Kidney (tissue), 22 donors: ENCODE measurements at places on chromosomes 16 and 17. TPM values are rescaled to one million over a fixed set of nuclear protein-coding genes. Genes with fewer than 3 reads are reported as not detected.

GPR139 gene
- not detected for total RNA-seq

CLEC18B gene
- total RNA-seq: 5.3 TPM

PRDM7 gene
- not detected for total RNA-seq

CACNG3 gene
- not detected for total RNA-seq

C1QTNF8 gene
- total RNA-seq: not detected

CCL22 gene
- total RNA-seq: 1.3 TPM

MEOX1 gene
- 1.4 TPM for total RNA-seq

MYLK3 gene
- total RNA-seq: 0.31 TPM

DNA sequence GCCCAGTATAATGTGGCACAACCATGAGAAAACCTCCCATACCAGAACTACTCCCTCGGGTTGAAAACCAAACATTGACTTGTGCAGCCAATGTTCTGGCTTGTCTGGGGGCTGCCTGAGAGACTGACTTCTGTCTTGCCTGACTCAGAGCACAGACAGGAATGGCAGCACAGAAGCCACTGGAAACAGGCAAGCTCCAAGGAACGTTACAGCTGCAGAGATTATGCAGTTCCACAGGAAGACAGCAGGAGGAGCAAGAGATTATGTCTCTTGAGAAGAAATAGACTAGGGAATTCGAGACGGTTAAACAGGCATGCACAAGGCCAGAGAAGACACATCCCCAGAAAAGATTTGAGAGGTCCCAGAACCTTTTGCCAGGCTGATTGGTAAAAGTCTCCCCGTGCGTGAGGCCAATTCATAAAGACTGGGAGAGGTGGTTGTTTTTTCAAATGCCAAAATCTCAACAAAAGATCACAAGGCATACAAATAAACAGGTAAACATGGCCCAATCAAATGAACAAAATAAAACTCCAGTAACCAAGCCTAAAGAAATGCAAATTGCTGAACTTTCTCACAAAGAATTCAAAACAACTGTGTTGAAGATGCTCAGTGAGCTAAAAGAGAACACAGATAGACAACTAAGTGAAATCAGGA is 90.6 kb upstream of the CDH5 start:
- no peaks in the 10 kb centered on the region for H3K4me1 ChIP-seq
- no peak overlapping the region for H3K4me3 ChIP-seq
- DNase-seq: no peak

DNA sequence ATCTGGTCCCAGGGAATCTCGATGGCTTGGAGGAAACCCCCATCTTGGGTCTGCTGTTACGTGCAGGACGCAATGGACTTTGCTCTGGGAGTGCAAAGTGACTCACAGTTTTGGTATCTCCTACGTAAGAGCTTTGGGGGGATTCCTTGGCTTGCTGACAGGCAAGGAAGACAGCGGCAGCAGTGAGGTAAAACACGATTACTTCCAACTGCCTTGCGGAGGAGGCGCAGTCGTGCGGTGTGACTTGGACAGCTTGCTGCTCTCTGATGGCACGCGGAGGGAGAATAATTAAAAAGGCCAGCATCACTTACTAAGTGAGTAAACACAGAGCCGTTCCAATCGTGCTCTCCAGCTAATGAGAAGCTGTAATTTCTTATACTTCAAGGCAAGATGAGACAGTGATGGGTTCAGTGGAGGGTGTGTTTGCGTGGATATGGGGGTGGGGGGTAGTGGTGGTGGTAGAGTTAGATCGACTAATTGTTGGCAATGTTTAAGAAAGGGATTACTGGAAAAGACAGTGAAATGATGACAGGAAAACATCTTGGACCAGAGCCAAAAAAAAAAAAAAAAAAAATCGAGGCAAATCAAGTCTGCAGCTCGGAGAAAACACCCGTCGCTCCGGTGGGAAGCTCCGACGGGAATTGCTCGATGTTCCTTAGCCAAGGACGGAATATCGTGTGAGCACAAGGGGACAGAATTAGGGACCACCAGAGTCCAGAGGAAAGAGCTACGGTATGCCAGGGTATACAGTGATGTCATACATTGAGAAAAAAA is 184.8 kb upstream of the ZFHX3 start:
- H3K36me3 ChIP-seq: no peaks in the 10 kb centered on the region
- no peaks in the 10 kb centered on the region for H3K4me1 ChIP-seq
- no peaks in the 10 kb centered on the region for H3K27me3 ChIP-seq

GRCh38 chr16:52680993-52681392 is 134.1 kb upstream of the TOX3 start:
- no peak overlapping the region for H3K27ac ChIP-seq
- no peak overlapping the region for H3K4me3 ChIP-seq
- no peaks in the 10 kb centered on the region for H3K36me3 ChIP-seq
- no peaks in the 10 kb centered on the region for H3K4me1 ChIP-seq

DNA sequence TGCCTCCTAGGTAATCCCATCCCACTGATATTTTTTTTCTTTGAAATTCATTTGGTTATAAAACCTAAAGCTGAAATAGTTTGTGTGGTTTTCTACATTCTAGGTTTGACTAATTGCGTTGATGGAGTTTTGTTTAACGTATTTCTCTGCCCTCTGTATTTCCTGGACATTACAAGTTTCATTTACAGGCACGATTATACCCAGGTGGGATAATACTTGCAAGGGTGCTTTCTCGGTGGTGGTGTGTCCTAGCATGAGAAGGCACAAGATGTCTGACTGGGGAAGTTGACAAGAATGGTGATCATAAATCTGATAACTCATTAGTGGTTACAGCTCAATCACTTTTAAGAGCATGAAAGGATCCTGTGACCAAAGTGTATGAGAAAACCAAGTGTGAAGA is 45.0 kb downstream of the DYNLRB2 start:
- H3K27ac ChIP-seq: no peak overlapping the region
- peak; percentile 8 for DNase-seq
- no peaks in the 10 kb centered on the region for H3K27me3 ChIP-seq
- H3K36me3 ChIP-seq: no peaks in the 10 kb centered on the region
- H3K4me3 ChIP-seq: no peak overlapping the region

- H3K36me3 ChIP-seq: peaks cover 6% of the 10 kb centered on the region
- no peak for DNase-seq
- H3K27me3 ChIP-seq: no peaks in the 10 kb centered on the region
- no peak overlapping the region for H3K4me3 ChIP-seq
Measured at GRCh38 chr16:89510526-89510925, 2.3 kb downstream of the SPG7 start.

GRCh38 chr16:15457958-15458357 is 23.6 kb downstream of the BMERB1 start:
- no peak for DNase-seq
- no peak overlapping the region for H3K4me3 ChIP-seq
- no peaks in the 10 kb centered on the region for H3K27me3 ChIP-seq

DNA sequence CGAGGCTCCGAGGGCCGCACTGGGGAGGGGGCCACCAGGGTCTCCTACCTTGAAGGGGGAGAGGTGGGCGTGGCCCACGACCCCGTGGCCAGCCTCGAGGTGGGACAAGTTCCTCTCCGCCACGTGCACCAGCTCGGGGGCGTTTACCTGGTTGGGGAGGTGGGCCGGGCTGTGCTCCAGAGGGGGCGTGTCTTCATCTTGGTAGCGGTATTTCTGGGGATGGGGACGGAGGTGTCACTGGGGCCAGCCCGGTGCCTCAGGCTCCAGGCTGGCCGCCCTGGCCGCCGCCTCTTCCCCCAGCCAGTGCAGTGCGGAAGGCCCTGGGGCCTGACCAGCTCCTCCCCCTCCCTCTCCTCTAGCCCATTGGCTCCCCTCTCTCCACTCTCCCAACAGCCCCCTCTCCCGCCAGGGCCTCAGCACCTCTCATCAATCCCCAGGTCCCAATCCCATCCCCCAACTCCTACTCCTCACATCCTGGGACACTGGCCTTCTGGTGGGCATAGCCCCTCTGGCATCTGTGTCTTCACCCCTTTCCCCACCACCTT is 11.5 kb downstream of the DLG4 start:
- H3K4me3 ChIP-seq: no peak overlapping the region
- H3K4me1 ChIP-seq: no peaks in the 10 kb centered on the region
- DNase-seq: no peak
- H3K27me3 ChIP-seq: no peaks in the 10 kb centered on the region
- H3K27ac ChIP-seq: no peak overlapping the region

DNA sequence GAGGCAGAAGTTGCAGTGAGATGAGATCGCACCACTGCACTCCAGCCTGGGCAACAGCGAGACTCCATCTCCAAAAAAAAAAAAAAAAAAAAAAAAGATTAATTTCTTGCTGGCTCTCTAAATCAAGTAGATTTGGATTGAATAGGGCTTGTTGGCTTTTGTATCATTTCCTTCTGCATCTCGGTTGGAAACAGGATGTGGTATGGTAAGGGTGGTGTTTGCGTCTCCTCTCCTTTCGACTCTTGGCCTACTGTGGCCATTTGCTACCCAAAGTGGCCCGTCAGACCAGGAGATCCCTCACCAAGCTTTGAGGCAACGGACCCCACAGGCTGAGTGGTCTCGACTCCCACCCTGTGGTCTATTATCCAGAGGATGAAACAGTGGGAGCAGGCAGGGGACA is 168.0 kb upstream of the IRX3 start:
- no peak overlapping the region for H3K27ac ChIP-seq
- H3K4me1 ChIP-seq: peaks cover 2% of the 10 kb centered on the region
- no peaks in the 10 kb centered on the region for H3K36me3 ChIP-seq
- H3K4me3 ChIP-seq: no peak overlapping the region
- no peaks in the 10 kb centered on the region for H3K27me3 ChIP-seq

DNA sequence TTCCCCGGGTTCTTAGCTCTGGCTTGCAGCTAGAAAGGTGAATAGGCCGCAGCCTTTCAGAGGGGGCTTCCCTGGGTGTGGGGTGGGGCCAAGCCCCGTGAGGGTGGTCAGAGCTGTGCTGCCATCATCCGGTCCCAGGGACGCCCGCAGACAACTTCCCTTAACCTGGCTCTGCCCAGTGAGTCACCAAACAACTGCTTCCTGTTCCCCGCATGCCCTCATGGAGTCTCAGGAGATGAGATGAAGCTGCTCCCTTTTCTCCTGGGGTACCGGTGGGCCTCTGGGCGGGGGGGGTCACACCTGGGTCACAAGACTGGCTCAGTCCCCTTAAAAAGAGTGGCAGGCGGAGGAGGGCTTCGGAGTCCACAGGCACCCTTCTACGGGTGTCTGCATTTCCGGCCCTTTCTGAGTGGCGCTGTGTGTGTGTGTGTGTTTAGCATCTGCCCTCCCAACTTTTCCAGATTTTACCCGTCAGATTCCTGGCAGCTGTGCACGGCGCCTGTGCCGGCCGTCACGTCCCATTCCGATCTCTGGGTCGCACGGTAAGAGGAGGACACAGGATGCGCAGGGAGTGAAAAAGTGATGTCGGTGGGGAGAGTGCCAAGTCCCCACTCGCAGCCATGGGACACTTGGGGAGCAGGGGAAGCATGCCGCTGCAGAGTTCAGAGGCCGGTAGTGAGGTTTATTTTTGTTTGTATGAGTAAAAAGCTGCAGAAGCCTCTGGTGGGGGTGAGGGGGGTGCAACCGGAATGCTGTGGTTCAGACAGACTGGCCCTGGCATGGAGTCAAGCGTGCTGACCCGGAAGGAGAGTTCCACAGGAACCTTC is 16.8 kb downstream of the HIC1 start:
- peaks cover 4% of the 10 kb centered on the region for H3K4me1 ChIP-seq
- H3K36me3 ChIP-seq: no peaks in the 10 kb centered on the region
- peak; percentile 69 for DNase-seq
- no peak overlapping the region for H3K4me3 ChIP-seq
- H3K27ac ChIP-seq: peak overlapping the region; percentile 90
- no peaks in the 10 kb centered on the region for H3K27me3 ChIP-seq

DNA sequence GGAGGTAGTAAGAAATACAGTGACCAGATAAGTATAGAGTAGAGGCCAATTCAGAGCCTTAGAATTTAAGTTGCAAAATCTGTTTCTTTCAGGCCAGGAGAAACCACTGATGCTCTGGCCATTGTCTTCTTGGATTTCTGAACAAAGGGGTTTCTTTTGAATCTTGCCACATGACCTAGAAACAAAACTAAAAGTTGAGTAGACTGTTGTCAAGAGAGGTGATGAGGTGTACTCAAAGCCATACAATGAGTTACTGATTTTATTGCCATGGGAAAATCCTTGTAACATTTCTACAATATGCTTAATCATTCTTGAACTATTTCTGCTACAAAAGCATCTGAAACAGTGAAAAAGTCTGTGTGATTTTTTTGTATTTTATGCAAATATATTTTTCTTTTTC is 881.3 kb downstream of the CDH11 start:
- H3K36me3 ChIP-seq: no peaks in the 10 kb centered on the region
- H3K4me1 ChIP-seq: no peaks in the 10 kb centered on the region
- no peak overlapping the region for H3K27ac ChIP-seq
- H3K4me3 ChIP-seq: no peak overlapping the region

DNA sequence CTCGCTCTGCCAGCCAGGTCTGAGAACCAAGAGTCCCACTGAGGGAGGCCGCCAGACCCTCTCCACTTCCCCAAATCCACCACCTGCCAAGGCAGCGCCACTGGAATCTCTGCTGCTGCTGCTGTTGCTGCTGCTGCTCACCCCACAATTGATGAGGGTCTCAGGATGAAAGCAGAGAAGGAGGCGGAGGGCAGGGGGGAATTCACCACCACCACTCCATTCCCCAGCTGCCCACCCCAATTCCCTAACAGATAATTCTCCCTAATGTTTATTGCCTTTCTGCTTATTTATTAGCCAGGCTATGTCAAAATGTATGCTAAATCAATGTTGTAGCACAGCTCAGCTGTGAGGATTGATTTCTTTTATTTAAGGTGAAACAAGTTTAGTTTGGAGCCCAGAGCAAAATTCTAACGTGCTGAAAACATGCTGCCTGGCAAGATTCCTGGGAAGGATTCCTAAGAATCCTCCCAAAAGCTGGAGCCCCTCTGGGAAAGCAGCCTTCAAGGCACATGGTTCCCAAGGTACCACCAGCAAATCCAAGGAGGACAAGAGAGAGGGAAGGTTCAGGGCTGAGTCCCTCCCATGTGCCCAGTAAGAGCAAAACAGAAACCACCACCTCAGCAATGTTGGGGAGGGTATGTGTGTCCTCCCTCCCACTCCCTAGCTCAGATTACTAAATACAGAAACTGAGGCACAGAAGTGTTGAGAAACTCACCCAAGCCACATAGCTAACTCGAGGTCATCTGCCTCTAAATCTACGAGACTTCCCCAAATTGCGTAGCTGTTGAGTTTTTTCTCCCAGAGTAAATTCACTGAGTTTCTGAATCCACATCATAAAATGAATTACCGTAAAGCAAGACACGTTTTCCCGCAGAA is 12.2 kb upstream of the CDH5 start:
- H3K4me3 ChIP-seq: no peak overlapping the region
- H3K27me3 ChIP-seq: no peaks in the 10 kb centered on the region
- no peaks in the 10 kb centered on the region for H3K4me1 ChIP-seq
- DNase-seq: peak; percentile 51
- H3K36me3 ChIP-seq: no peaks in the 10 kb centered on the region
- H3K27ac ChIP-seq: no peak overlapping the region

- H3K4me3 ChIP-seq: no peak overlapping the region
- no peaks in the 10 kb centered on the region for H3K27me3 ChIP-seq
- no peak for DNase-seq
- H3K27ac ChIP-seq: no peak overlapping the region
Measured at GRCh38 chr16:424033-424622, 1.3 kb upstream of the RAB11FIP3 start.

- DNase-seq: no peak
- no peaks in the 10 kb centered on the region for H3K27me3 ChIP-seq
- no peak overlapping the region for H3K27ac ChIP-seq
Measured at GRCh38 chr16:66206363-66206762, 160.1 kb upstream of the CDH5 start.
